ENCODE measurements at places on chromosomes 7 and 10.
A peak's percentile ranks its signal among the peaks of the same experiment; 100 is the strongest.

GRCh38 chr7:30091491-30091912 is 43.3 kb upstream of the MTURN start:
- no peaks in the 10 kb centered on the region for H3K27me3 ChIP-seq
- no peak overlapping the region for H3K4me3 ChIP-seq
- DNase-seq: no peak
- H3K4me1 ChIP-seq: no peaks in the 10 kb centered on the region
- H3K27ac ChIP-seq: no peak overlapping the region

GRCh38 chr10:8418631-8419030 is 364.1 kb downstream of the GATA3 start:
- peaks cover 3% of the 10 kb centered on the region for H3K36me3 ChIP-seq
- H3K27ac ChIP-seq: no peak overlapping the region
- DNase-seq: no peak
- H3K27me3 ChIP-seq: no peaks in the 10 kb centered on the region
- peaks cover 24% of the 10 kb centered on the region for H3K4me1 ChIP-seq

DNA sequence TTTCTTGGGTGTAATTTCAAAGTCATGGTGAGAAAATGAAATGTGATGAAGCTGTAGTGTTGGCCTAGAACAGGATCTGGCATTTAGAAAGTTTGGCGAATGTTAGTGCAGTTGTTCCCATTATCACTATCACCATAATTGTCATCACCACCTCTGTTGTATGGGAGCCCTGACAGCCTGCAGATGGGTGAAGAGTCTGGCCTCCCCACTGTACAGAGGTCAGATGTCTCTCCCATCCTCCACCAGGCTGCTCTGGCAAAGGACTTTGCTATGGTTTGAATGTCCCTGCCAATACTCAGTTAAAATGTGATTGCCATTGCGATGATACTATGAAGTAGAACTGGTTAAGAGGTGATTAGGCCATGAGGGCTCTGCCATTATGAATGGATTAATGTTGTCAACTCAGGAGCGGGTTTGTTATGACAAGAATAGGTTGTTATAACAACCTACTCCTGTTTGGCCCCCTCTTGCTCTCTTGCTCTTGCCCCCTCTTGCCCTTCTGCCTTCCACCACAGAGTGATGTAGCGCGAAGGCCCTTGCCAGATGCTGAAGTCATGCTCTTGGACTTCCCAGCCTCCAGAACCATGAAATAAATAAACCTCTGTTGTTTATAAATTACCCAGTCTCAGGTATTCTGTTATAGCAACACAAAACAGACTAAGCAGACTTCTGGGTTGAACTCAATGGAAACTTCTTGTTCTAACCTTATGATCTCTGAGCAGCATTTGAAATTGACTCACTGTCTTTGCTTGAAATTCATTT is 90.0 kb downstream of the GRK5 start:
- H3K4me1 ChIP-seq: peaks cover 44% of the 10 kb centered on the region
- DNase-seq: no peak
- peaks cover 5% of the 10 kb centered on the region for H3K36me3 ChIP-seq
- no peaks in the 10 kb centered on the region for H3K27me3 ChIP-seq
- H3K4me3 ChIP-seq: no peak overlapping the region

DNA sequence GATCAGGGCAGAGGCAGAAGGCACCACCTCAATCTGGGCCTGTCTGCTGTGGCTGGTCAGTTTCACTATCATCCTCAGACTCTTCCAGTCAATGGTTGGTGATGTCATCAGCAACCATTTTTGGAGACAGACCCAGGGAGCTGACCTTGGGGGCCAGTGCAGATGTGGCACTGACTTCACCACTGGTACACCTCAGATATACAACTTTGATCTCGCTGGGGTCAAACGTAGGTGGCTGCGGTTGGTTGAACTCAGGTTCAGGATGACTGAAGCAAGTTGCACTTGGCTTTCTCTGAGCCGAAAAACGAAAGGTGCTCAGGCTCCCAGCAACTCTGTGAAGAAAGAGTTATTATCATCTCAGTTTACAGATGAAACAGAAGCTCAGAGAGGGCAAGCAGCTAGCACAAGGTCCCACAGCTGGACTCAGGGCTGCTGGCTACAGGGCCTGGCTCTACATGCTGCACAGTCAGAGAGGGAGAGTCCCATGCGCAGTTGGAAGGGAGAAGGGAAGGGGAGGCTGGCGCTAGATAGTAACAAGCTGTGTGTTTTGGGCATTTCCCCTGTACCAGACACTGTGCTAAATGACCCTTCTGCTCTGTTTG is 27.2 kb downstream of the ANKRD16 start:
- no peaks in the 10 kb centered on the region for H3K36me3 ChIP-seq
- no peak overlapping the region for H3K4me3 ChIP-seq
- no peaks in the 10 kb centered on the region for H3K4me1 ChIP-seq
- peak; percentile 33 for DNase-seq
- no peak overlapping the region for H3K27ac ChIP-seq
- H3K27me3 ChIP-seq: no peaks in the 10 kb centered on the region

DNA sequence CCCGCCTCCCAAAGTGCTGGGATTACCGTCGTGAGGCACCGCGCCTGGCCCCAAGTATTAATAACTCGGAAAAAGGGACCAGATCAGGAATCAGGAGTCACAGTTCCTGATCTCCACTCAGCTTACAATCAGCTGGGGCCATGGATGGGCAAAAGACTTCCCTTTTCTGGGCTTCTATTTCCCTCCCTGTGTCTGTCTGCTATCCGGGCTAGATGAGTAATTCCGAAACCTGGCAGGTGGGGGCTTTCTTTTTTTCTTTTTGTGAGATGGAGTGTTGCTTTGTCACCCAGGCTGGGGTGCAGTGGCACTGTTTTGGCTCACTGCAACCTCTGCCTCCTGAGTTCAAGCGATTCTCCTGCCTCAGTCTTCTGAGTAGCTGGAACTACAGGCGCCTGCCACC is 11.6 kb downstream of the RPS24 start:
- no peak overlapping the region for H3K27ac ChIP-seq
- H3K4me1 ChIP-seq: peaks cover 44% of the 10 kb centered on the region
- H3K4me3 ChIP-seq: no peak overlapping the region
- H3K36me3 ChIP-seq: peaks cover 21% of the 10 kb centered on the region
- DNase-seq: peak; percentile 62
- H3K27me3 ChIP-seq: no peaks in the 10 kb centered on the region

DNA sequence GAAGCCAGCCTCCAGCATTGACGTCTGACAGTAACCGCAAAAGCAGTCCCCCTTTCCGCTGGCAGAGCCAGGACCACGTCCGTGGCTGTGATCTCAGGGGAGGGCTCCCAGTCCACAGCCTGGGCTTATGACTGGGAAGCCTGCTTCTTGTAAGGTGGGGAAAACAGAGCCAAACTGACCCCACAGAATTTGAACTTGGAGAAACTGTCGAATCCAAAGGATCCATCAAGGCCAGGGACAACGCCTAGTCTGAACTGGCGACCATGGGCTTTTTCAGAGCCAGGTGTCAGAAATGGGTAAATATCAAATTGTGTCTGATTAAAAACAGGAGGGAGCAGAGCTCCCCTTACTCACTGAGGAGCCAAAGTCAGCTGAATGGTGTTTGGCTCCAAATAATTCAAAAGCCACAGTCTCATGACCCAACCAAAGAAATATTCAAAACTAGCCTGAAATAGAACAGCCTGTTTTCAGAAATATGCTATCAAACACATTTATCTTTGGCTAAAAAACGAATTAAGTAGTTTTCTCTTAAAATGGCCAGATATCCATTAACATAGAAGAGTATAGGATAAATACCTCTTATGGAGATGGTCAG is 751.4 kb upstream of the GALNT17 start:
- no peaks in the 10 kb centered on the region for H3K4me1 ChIP-seq
- no peak overlapping the region for H3K27ac ChIP-seq
- H3K27me3 ChIP-seq: no peaks in the 10 kb centered on the region
- H3K4me3 ChIP-seq: no peak overlapping the region

DNA sequence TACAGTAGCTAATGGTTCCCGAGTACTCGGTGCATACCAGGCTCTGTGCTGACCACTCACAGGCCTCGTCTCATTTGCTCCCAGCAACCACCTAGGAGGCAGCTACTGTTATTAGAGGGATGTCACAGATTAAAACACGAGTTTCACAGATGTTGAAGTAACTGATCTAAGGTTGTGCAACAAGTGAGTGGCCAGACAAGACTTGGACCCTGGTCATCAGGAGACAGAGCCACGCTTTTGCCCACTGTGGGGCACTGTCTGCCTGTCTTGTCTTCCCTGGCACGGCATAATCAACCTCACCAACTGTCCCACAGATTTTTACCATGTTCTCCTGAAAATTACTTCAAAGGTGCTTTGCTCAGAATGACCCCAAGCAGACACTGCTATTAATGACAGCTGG is 111.6 kb upstream of the HABP2 start:
- no peak overlapping the region for H3K27ac ChIP-seq
- no peak for DNase-seq
- H3K36me3 ChIP-seq: no peaks in the 10 kb centered on the region
- peaks cover 2% of the 10 kb centered on the region for H3K27me3 ChIP-seq

DNA sequence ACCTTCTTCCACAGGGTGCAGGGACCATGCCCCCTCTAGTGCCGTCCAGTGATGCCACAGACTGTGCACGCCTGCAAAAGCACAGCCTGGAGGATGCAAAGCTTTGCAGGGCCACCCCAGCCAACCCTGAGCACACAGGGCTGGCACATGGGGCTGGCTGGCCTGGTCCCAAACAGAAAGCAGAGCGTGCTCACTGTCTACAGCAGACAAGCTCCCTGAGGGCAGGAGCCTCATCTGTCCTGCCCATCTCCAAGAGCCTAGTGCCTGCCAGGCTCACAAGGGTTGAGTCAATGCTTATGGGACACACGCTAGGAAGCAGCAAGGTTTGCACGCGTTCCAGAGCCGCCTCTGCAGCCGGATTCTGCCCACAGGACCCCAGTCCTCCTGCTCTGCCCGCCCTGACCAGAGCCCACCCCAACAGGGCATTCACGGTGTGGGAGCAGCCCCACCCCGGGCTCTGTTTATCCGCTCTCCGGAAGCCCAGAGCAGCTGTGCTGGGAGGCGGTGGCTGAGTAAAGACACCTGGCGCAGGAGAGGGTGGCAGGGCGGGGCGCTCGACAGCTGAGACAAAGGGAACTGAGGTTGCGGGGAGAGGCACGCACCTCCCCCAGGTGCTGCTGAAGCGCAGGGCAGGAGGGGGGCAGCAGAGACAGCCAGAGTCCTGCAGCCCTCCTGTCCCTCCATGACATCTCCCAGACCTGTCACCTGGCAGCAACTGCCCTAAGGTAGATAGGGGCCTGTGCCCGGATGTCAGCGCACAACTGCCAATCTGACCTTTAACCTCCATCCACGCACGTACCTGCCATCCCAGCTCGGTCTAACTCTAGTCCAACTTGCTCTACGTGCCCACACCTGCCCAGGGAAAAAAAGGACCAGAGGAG is 4.3 kb downstream of the KCNH2 start:
- peaks cover 18% of the 10 kb centered on the region for H3K27me3 ChIP-seq
- H3K4me1 ChIP-seq: peaks cover 22% of the 10 kb centered on the region
- no peak overlapping the region for H3K27ac ChIP-seq
- DNase-seq: peak; percentile 23
- H3K36me3 ChIP-seq: no peaks in the 10 kb centered on the region

- H3K36me3 ChIP-seq: no peaks in the 10 kb centered on the region
- H3K4me3 ChIP-seq: no peak overlapping the region
- H3K27ac ChIP-seq: no peak overlapping the region
Measured at GRCh38 chr10:74255888-74256357, 104.9 kb downstream of the ADK start.

GRCh38 chr10:5948208-5948585 is 29.1 kb downstream of the IL15RA start:
- no peaks in the 10 kb centered on the region for H3K27me3 ChIP-seq
- H3K4me3 ChIP-seq: no peak overlapping the region
- peaks cover 8% of the 10 kb centered on the region for H3K36me3 ChIP-seq
- DNase-seq: no peak

DNA sequence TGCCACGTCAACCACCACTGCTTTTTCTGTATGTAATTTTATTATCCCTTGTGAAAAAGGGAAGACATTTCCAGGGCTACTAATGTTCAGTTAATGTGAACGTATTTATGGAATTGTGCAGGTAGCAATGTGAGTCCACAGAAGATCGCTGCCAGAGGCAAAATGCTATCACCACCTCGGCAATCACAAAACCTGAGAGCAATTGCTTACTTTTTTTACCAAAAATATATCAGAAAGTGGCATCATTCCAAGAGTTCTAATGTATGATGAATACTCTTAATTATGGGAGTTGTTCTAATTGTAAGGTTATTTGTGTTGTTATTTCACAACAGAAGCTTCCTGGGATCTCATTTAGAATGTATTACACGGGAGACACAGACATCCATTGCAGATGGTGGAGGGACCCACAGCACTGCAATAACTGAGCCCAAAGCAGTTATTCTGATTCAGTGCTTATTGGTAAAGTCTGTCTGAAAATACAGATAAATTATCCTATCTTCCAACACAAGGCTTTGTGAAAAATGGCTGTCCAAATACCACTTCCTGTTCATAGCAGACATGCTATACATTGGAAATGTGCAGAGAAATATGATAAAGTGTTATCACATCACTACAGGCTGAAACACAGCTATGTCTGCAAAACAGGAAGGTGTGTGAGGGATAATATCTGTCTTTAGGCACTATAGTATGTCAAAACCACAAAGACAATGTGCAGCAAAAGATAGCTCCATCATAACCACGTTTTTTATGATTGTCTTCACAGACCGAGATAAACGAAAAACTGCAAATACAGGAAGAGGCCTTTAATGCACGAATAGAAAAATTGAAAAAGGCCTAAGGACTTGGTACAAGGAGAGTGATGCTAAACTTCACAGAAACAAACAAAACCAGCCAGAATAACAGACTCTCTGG is 102.7 kb downstream of the CABCOCO1 start:
- DNase-seq: no peak
- no peak overlapping the region for H3K4me3 ChIP-seq
- H3K4me1 ChIP-seq: peaks cover 16% of the 10 kb centered on the region
- peak overlapping the region; percentile 30 for H3K27ac ChIP-seq
- H3K27me3 ChIP-seq: no peaks in the 10 kb centered on the region

DNA sequence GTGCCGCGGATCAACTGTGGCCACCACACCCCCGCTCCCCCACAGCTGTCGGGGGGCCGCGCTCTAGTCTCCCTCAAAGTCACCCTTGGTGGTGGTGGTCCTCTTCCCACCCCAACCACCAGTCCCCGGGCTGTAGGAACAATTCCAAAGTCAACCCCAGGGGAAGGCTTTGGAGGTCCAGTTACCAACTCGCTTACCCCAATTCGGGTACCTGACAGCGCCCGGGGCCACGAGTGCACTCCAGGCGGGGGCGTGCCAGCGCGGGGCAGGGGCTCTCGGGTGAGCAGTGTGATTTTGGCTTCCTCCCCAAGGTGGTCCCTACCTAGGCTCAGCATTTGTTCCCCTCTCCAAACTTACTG is 584 bp upstream of the ZMIZ1 start:
- no peaks in the 10 kb centered on the region for H3K27me3 ChIP-seq
- peaks cover 38% of the 10 kb centered on the region for H3K4me1 ChIP-seq
- no peak overlapping the region for H3K27ac ChIP-seq
- H3K36me3 ChIP-seq: no peaks in the 10 kb centered on the region
- peak; percentile 47 for DNase-seq
- H3K4me3 ChIP-seq: peak overlapping the region; percentile 76

DNA sequence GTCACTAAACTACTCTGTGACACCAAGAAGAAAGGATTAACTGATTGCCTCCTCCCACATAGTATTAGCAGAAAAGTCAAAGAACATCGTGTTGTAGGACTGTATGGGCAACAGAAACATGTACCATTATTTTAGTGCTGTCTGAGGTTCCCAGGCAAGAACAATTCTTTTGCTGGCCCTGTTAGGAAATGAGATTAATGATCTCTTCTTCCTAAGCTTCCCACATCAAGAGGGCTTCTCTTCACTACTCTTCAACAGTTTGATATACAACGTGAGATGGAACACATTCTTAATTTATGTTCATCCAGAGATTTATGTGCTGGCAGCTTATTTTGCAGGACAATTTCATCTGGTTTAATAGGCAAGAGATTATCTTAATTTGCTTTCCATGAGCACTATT is 219.6 kb downstream of the DOCK4 start:
- no peak for DNase-seq
- no peak overlapping the region for H3K4me3 ChIP-seq
- no peaks in the 10 kb centered on the region for H3K27me3 ChIP-seq
- no peak overlapping the region for H3K27ac ChIP-seq
- H3K36me3 ChIP-seq: no peaks in the 10 kb centered on the region
